GM10248 (cell line): ENCODE measurements at places on chromosomes 1 and 21.
A peak's percentile ranks its signal among the peaks of the same experiment; 100 is the strongest.

GRCh38 chr21:35062016-35062415 is 12.9 kb upstream of the RUNX1 start:
- DNase-seq: no peak

DNA sequence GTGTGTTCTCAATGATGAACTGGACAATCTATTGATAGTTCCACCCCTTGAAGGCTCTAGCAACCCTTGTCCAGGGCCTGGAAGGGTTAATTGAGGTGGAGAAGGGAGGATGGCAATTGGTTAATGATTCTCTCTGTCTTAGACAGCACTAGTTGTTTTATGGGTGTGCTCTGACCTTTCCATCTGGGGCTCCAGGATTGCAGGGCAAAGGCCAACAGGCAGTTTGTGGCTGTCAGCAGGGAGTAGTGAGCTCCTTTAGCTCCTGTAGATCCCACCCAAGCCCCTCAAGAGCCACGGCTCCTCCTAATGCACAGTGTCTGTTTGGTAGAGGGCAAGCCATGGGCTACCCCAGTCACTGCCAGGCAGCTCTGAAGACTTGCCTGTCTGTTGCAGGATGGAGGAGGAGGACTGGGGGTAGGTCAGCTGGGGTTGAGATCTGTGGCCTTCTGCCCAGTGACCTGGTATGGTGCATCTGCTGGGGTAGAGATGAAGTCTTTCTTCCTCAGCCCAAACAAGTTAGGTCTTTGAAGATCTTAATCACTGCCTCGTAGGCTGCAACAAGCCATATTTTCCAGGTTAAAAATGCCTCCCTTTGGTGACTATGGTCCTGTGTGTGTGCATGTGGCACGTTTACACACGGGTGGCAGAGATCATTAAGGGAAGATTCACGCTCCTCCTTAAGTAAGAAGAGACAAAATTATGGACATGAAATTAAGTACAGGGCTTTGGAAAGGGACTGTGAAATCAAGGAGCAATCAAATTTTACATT is 7.7 kb downstream of the MROH7 start:
- no peak for DNase-seq

GRCh38 chr1:82445827-82446226 is 645.1 kb downstream of the ADGRL2 start:
- no peak for DNase-seq

- DNase-seq: peak; percentile 2
Observed at GRCh38 chr21:46621457-46622182, 13.9 kb upstream of the PRMT2 start.

- DNase-seq: no peak
Observed at GRCh38 chr1:6893388-6893787, 108.1 kb downstream of the CAMTA1 start.

- peak; percentile 39 for DNase-seq
Observed at GRCh38 chr1:19793360-19794046, 6.2 kb downstream of the TMCO4 start.

GRCh38 chr1:184359909-184360308 is 26.9 kb upstream of the C1orf21 start:
- no peak for DNase-seq

GRCh38 chr1:115462566-115463076 is 124.6 kb upstream of the NGF start:
- no peak for DNase-seq

DNA sequence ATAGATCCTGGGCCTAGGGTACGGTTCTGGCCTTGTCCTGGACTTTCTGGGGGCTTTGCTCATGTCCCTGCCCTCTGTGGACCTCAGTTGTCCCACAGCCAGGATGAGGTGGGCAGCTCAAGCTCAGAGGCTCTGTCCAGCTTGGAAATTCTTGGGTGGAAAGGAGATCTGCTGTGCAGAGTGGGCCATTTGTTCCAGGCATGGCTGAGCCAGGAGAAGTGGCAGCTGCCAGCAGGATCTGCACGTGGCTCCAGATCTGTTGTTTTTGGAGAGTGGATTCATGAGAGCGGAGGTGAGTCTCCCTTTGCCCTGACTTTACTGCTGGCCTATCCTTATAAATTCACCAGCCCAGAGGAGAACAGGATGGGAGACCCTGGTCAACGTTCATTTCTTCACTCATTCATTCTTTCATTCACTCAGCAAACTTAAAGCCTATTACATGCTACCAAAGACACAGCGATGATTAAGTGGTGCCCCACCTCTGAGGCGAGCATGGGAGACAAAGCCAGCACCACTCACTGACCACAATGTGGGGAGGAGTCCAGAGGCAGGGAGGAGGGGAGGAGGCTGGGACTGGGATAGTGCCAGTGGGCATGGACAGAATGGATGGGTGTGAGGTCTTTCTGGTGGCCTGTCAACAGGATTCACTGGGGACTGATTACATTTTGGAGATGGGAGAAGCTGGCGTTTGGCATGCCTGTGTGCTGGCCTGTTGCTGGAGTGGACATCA is 205.1 kb downstream of the TRABD2B start:
- no peak for DNase-seq

DNA sequence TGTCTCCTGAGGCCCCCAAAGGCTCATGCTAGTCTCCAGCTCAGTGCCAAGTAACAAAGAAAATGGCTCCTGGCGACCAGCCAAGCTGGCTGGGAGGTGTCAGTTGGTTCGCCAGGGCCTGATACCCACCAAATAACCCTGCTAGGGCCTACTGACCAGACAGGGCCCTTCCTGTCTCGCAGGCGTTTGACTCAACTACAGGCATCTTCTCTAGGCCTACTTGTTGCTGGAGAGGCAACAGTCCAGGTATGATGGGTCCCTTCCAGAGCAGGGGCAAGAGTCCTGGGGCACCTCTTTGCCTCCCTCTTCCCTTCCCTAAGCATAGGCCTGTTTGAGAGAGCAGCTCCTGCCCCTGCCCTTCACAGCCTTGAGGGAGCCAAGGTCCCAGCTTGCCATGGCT is 147.9 kb upstream of the VANGL1 start:
- no peak for DNase-seq

GRCh38 chr1:46483589-46483988 is 6.0 kb upstream of the DMBX1 start:
- DNase-seq: no peak

GRCh38 chr1:3698660-3699408 is 46.5 kb downstream of the TP73 start:
- no peak for DNase-seq

GRCh38 chr1:204971517-204972336 is 71.3 kb upstream of the CNTN2 start:
- no peak for DNase-seq

DNA sequence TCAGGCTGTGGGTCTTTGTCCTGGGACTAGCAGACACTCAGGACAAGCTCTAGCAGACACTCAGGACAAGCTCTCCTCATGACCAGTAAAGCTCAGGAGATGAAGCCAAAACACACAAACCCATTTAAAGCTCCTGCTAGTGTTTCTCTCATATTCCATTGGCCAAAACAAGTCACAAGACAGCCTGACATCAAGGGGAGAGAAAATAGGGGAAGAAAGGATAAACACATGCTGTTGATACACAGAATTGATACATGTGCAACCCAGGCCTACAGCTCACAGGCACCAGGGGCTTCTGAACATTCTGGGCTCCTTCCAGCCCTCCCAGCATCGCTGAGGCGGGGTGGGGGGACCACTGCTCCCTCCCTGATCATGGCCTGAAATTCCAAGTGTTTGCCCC is 35.3 kb downstream of the ATF3 start:
- DNase-seq: no peak

- no peak for DNase-seq
Observed at GRCh38 chr1:231265379-231265778, 24.4 kb downstream of the GNPAT start.

GRCh38 chr1:101207891-101208290 is 28.9 kb upstream of the S1PR1 start:
- DNase-seq: no peak

- DNase-seq: no peak
Observed at GRCh38 chr1:82807563-82807962, 1006.8 kb downstream of the ADGRL2 start.

- no peak for DNase-seq
Observed at GRCh38 chr21:17462276-17462981, 50.4 kb upstream of the CXADR start.

GRCh38 chr21:33969581-33969980 is 54.0 kb upstream of the ATP5PO start:
- no peak for DNase-seq

GRCh38 chr1:22729912-22730311 is 19.3 kb downstream of the EPHB2 start:
- DNase-seq: no peak
